ENCODE measurements at places on chromosomes 2 and 18.

DNA sequence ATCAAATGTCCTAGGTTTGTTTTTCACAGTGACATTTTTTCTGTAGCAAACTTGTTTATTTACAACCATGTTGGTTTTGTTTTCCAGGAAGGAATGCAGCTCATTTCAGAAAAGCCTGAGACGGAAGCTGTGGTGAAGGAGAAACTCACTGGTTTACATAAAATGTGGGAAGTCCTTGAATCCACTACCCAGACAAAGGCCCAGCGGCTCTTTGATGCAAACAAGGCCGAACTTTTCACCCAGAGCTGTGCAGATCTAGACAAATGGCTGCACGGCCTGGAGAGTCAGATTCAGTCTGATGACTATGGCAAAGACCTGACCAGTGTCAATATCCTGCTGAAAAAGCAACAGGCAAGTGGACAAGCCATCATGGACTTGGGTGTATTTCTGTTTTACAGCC, 79.2 kb upstream of the EML6 start:
- DNase-seq = no peak

GRCh38 chr2:215750763-215751162, 262.6 kb downstream of the MREG start:
- no peak for DNase-seq

GRCh38 chr18:58015065-58015780, 28.8 kb upstream of the NEDD4L start:
- DNase-seq = no peak

DNA sequence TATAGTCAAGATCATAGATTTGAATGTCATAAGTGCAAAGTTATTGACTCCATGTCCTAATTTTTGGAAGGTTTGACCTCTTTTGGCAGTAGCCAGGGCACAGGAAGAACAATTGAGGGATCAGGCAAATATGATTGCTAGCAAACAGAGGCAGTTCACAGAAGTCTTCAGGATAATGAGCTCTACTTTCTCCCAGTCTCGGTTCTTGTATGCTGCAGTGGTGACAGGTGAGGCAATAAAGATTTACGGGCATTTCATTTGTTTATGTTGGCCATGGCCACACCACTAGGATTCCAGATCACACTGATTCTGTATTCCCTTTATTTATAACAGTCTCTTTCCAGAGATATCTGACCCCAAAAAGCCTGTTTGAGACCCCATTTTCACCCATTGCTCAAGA, 137.5 kb downstream of the UBR3 start:
- DNase-seq = no peak

DNA sequence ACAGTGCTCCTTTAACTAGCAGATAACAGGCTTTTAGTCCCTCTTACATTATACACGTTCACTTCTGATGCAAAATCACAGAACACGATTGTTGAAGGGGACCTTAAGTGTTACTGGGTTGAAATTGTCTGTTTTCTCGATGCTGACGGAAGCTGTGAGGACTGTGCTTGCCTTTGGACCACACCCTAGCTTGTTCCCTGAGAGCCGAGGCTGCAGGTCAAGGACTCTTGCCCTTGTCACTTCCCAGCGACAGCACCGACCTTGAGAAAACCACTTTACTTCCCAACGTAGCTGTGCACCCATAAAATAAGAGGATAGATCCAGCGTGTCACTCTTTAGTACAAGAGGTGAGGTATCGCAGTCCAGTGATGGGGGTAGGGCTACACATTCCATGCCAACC, 701.0 kb downstream of the DCDC2C start:
- DNase-seq = no peak

- no peak for DNase-seq
These were observed 110.1 kb upstream of the FBXO11 start for GRCh38 chr2:48016225-48017019.

Data from astrocyte of the cerebellum (primary cell).